ENCODE measurements at places on chromosomes 7 and 10.

DNA sequence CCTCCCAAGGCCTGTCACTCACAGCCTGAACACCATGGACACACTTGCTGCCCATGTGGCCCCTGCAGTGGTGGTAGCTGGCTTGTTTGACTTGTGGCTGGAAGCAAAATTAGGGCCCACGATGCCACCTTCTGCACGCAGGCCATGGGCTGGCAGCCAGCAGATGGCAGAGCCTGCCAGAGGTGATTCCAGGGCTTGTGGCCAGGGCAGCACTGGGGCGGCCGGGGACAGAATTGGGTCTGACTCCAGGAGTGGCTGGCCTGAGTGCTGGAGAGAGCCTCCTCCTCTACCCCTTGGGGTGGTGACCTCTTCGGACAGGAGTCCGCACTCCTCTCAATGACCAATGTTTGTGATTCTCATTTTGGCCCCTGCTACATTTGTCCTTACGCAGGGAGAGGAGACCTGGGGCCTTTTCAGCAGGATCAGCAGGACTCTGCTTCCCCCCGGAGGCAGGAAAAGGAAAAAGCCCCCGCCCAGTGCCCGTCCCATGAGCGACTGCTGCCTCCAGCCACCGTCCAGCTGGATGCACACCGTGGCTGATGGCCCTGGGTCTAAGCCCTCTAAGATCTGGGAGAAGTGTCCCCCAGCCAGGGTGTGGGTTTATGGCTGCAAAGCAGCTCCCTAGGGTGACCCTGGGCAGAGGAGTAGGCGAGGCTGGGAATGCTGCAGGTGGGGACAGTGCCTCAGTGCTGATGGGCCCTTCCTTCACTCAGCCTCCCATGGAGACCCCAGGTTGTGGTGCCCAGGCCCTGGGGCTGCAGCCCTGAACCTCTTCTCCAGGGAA, 26.5 kb downstream of the DNAJB12 start:
- peak; percentile 19 for DNase-seq

GRCh38 chr10:117360016-117360415, 15.2 kb downstream of the PDZD8 start:
- DNase-seq, result no peak

GRCh38 chr10:102230861-102231356, 4.8 kb downstream of the ELOVL3 start:
- DNase-seq, result no peak

GRCh38 chr7:37728747-37729146, 45.2 kb downstream of the GPR141 start:
- DNase-seq, result peak; percentile 21

GRCh38 chr7:74672343-74672915, 14.9 kb downstream of the GTF2I start:
- DNase-seq, result no peak

- no peak for DNase-seq
These were observed 151.8 kb upstream of the TPK1 start for GRCh38 chr7:144987686-144988085.

Data from AML-193 (cell line).